Activated CD8-positive, alpha-beta memory T cell treated with anti-CD3 and anti-CD28 coated beads for 36 hours (primary cell): ENCODE measurements at places on chromosomes 2 and 18. TPM values are rescaled to one million over a fixed set of nuclear protein-coding genes. Genes with fewer than 3 reads are reported as not detected.

FAM124B gene
- not detected for total RNA-seq

DLX1 gene
- total RNA-seq = not detected

CYP27C1 gene
- total RNA-seq = 0.08 TPM

SLC1A4 gene
- total RNA-seq = 24.9 TPM

ZC3H6 gene
- 3.8 TPM for total RNA-seq

HTRA2 gene
- 79.0 TPM for total RNA-seq

RGPD3 gene
- 0.06 TPM for total RNA-seq

ASB18 gene
- not detected for total RNA-seq
